ENCODE measurements at places on chromosomes 12 and 14.

DNA sequence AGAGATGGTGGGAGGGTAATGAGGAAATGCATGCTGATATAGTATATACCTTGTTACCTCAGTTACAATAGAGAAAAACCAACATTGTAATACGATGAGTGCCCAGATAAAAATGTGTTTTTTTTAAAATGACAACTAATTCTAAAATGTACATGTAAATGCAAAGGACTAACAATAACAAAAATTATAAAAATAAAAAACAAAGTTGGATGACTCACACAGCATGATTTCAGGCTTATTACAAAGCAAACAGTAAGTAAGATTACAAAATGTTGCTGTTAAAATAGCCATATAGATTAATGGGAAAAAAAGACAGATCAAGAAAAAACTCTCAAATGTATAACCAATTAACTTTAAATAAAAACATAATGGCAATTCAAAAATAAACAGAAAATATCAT is 1099.4 kb downstream of the FSCB start:
- DNase-seq = no peak

DNA sequence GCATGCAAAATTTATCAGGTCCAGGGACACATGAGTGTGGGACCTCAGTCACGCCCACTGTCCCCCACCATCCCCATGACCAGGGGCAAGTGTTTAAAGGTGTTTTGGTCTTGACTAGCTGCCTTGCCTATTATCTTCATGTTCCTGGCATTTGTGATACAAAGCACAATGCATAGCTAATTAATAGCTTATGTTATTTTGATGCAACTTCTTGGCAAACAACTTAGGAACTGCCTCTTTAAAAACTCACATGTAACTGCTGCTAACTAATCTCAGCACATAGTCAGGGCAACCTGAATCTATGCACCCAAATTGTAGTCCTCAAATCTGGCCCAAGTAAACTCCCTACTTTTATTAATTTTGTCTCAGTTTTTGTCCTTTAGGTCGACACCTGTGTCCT is 7.4 kb upstream of the OR6J1 start:
- DNase-seq = no peak

DNA sequence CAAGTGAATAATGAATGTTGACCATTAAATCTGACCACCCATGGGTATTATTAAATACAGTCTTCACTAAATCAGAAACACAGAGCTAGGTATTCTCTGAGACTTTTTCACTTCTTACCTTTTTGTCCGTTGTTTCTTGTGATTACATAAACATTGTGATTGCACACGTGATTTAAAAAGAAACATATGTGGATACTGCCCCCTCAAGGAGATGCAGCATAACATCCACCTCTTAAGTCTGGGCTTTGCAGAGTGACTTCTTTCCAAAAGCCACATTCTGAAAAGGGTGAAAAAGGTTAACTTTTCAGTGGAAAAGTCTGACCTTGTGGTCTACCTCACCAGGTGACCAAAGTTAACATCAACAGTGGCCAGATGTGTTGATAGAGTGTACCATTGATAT is 185.5 kb upstream of the FAR2 start:
- no peak for DNase-seq

GRCh38 chr14:71089971-71090370 is 182.7 kb downstream of the PCNX1 start:
- DNase-seq = no peak

GRCh38 chr14:76941946-76942805 is 86.3 kb downstream of the IRF2BPL start:
- no peak for DNase-seq

DNA sequence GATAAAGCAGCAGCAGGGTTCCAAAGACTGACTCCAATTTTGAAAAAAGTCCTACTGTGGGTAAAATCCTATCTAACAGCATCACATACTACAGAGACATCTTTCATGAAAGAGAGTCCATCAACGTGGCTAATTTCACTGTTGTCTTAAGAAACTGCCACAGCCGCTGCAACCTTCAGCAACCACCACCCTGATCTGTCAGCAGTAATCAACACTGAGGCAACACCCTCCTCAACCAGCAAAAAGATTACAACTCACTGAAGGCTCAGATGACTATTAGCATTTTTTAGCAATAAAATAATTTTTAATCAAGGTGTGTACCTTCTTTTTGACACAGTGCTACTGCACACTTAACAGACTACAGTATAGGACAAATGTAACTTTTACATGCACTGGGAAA is 6.6 kb downstream of the CAPRIN2 start:
- no peak for DNase-seq

DNA sequence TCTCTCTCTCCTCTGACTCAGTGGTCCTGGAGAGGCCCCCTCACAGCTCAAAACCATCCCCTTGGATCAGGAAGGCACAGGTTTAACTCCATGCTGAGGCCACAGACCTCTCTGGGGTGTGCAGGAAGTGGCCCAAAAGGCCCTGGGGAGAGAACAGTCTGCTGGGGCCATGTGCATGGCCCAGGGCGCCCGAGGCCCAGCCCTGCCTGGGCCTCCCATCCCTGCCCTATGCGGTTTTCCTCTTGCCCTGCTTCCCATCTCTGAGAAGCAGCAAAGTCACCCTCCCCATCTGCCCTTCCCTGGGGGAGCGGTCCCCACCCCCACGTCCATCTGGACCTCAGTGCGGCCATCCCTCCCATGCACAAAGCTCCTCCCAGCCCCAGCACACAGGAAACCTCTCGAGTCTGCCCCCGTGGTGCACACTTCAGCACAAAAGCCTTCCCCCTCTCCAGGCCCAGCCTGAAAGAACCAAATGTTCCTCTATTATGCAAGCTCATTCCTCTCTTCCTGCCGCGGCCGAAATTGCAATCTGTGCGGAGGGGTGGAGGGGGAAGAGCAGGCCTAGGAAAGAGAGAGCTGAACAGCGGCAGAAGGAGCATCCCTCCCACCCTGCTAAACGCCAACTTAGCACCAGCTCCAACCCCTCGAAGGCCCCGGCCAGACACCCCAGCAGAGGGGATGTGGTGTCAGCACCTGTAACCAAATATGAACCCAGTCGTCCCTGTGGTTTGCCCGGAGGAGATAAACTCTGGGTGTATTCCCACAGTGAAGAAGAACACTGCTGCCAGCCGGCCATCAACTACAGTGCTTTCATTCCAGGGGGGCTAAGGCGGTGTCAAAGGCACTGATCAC is 108.5 kb downstream of the SCARB1 start:
- DNase-seq = peak; percentile 67

GRCh38 chr12:117674313-117674712 is 294.5 kb downstream of the KSR2 start:
- no peak for DNase-seq

DNA sequence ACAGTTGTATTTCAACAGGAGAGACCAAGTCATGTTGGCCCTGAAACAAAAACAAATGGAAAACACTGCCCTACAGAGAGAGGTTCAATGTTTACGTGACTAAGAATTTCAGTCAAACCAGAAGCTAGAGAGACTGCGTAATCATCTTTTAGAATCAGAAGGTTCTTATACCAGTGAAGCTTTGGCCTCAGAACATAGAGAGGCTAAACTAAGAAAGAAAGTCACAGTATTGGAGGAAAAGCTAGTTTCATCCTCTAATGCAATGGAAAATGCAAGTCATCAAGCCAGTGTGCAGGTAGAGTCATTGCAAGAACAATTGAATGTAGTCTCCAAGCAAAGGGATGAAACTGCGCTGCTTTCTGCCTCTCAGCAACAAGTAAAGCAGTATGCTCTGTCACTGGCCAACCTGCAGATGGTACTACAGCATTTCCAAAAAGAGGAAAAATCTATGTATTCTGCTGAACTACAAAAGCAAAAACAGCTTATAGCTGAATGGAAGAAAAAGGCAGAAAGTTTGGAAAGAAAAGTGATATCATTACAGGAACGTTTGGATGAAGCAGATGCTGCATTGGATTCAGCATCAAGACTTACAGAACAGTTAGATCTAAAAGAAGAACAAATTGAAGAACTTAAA is 32.5 kb upstream of the NUAK1 start:
- DNase-seq = no peak

DNA sequence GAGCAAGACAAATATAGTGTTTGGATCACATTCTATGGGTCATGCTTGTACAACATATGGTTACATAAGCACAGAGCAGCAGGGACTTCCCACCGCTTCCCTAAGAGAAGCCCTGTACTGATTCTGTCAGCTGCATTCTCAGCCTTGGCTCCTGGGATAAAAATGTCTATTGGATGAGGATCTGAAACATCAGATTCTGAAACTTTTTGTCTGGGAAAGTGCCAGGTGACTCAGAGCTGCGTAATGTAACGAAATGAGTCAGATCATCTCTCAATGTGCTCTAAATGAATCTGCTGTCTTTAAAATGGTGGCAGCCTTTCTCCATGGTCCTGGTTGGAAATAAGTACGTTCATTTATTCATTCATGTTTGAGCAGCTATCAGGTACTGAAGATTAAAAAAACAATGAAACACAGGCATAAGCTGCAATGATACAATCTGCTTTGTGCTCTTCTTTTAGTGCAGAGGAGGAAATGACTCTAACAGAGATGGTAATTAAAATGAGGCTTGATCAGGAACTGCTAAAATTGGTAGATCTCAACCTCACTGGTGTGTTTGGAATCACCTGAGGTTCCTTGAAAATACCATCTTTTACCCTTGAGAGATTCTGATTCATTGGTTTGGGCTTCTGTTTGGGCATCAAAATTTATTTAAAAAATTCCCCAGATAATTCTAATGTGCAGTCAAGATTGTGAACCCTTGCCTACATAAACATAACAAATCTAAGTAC is 99.1 kb upstream of the NAP1L1 start:
- DNase-seq = no peak

DNA sequence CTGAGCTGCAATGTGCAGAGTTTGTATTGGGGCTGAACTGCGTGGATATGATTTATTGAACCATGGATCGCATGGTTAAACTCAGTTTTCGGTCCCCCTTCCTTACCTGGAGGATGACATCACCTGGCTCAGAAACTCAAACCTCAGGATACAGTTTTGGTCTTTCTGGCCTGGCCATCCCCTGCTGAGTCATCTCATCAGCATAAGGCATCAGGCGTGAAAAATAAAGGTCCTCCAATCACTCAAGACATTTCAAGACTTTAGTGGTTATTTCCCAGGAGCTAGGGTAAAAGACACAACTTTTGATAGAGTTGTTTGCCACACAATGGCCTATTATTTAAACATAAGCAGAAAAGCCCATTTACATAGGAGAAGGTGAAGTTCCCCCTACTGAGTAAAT is 631.1 kb upstream of the TMEM132C start:
- DNase-seq = no peak

DNA sequence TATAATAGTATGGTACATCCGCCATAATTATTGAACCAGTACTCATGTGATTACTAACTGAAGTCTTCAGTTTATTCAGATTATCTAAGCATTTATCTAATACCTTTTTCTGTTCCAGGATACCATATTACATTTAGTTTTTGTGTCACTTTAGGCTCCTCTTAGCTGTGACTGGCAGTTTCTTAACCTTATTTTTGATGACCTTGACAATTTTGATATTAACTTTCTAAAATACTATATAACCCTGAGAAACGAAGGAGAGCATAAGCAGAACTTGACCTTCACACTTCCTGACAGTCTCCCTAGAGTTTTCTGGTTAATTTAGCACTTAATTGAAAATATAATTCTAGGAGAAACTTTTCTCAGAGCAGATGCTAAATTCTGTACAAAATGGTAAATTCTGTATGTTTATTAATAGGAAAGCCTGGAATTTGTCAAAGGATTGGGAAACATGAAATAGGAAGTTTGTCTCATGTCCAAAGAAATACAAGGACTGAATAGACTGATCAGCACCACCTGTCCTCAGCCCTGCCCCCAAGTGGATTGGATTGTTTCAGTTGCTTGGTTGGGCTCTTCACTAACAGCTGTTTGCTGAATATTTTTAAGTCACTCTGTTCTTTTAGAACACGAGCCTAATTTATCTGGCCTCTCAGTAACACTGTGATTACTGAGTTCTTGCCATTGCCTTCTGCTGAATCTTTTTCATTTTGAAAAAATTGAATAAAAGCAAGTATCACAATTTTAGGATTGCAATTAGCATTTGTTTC is 6.0 kb downstream of the BICDL1 start:
- DNase-seq = no peak

DNA sequence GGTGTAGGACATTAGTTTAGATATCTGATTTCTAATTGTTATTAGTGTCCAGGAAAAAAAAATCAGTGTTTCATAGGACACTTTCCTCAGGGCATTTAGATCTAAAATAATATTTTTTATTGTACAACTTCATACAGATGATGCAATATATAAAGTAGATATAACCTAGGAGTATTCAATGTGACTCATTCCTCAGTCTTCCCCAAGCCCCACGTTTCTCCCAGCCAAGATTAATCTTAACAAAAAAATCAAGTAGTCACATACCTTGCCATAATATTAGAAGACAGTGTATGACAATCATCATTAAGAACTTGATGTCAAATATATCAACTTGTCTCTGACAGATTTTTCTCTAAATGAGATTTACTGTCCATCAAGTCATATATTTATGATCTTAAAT is 37.1 kb downstream of the PPFIA2 start:
- DNase-seq = no peak

Measured in activated CD8-positive, alpha-beta T cell treated with anti-CD3 and anti-CD28 coated beads, Interleukin-2, amount 10 ng/mL, durations not matched to agents 7 days and 5 days (primary cell).